Activated naive CD4-positive, alpha-beta T cell treated with anti-CD3 and anti-CD28 coated beads for 36 hours (primary cell): ENCODE measurements at places on chromosomes 6 and 20.

DNA sequence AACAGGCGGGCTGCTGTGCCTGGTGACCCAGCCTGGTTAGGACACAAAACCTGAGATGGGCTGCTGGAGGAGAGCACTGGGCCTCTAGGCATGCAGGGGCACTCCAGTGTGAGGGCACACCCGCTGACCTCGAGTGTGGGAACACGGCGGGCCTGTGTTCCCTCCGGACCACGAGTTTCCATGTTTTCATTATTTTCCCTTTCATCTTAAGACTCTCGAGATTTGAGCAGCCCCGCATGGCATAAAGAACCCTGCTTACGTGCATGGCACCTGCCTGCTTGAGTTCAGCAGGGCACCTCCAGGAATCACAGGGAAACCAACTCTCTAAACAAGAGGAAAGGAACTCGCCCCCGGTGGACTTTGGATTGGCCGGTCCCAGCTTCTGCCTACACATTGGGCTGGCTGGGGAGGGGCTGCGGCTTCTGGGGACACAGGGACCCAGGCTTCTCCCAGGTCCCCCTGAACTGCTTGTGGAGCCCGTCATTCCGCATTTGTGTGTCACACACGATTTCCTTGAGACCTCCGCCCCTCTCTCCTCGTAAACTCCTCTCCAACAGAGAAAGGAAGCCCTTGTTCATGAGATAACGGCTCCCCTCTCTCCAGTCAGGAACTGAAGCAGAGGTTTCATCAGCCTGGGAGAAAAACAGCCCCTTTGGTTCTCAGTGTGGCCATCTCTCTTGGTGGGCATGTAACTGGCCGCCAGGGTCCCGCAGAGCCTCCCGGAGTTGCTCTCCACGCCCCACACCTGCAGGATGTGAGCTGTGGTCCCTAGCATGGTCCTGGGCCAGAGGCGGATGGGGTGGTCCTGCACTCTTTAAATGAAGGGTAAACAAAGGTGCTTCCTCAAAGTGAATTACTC lies 181.8 kb downstream of the TTLL2 start:
- peaks cover 3% of the 10 kb centered on the region for H3K27me3 ChIP-seq
- no peak overlapping the region for H3K27ac ChIP-seq
- no peak for DNase-seq
- no peaks in the 10 kb centered on the region for H3K4me1 ChIP-seq
- no peak overlapping the region for H3K4me3 ChIP-seq
- no peaks in the 10 kb centered on the region for H3K36me3 ChIP-seq

GRCh38 chr6:51261691-51262090 lies 443.0 kb downstream of the TFAP2B start:
- no peaks in the 10 kb centered on the region for H3K4me1 ChIP-seq
- H3K4me3 ChIP-seq: no peak overlapping the region
- no peak overlapping the region for H3K27ac ChIP-seq
- H3K27me3 ChIP-seq: no peaks in the 10 kb centered on the region

DNA sequence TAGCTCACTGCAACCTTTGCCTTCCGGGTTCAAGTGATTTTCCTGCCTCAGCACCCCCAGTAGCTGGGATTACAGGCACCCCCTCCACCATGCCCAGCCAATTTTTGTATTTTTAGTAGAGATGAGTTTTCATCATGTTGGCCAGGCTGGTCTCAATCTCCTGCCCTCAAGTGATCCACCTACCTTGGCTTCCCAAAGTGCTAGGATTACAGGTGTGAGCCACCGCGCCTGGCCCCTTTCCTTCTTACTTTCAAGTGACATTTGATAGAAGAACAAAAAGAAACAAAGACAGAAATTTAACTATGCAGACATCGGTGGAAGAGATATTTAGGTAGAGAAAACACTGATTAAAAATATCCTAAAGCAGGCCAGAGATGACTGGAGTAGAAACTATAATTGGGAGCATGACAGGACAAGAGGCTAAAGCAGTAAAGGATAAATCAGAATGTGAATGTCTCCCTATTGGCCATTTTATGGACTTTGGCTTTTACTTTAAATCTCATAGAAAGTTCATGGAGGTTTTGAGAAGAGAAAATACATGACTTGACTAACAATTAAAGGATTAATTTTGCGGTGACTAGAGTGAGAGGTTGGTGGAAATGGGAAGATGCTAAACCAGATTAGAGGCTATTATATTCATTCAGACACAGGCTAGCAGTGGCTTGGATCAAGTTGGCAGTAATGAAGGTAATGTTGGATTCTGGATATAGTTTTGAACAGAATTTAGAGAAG lies 2.2 kb upstream of the EYS start:
- no peaks in the 10 kb centered on the region for H3K4me1 ChIP-seq
- DNase-seq: no peak
- no peak overlapping the region for H3K4me3 ChIP-seq
- H3K36me3 ChIP-seq: no peaks in the 10 kb centered on the region

- DNase-seq: no peak
- no peak overlapping the region for H3K27ac ChIP-seq
- H3K27me3 ChIP-seq: peaks cover 7% of the 10 kb centered on the region
- no peaks in the 10 kb centered on the region for H3K36me3 ChIP-seq
- H3K4me3 ChIP-seq: no peak overlapping the region
Measured at GRCh38 chr20:40650707-40651106, 38.3 kb downstream of the MAFB start.

- peaks cover 24% of the 10 kb centered on the region for H3K27me3 ChIP-seq
- peak; percentile 24 for DNase-seq
- peak overlapping the region; percentile 25 for H3K27ac ChIP-seq
- peak overlapping the region; percentile 26 for H3K4me3 ChIP-seq
Measured at GRCh38 chr6:38714239-38715015, 684 bp upstream of the DNAH8 start.

GRCh38 chr6:45009576-45009975 lies 318.6 kb upstream of the RUNX2 start:
- H3K27me3 ChIP-seq: no peaks in the 10 kb centered on the region
- H3K36me3 ChIP-seq: peaks cover 28% of the 10 kb centered on the region
- DNase-seq: no peak
- H3K27ac ChIP-seq: no peak overlapping the region

DNA sequence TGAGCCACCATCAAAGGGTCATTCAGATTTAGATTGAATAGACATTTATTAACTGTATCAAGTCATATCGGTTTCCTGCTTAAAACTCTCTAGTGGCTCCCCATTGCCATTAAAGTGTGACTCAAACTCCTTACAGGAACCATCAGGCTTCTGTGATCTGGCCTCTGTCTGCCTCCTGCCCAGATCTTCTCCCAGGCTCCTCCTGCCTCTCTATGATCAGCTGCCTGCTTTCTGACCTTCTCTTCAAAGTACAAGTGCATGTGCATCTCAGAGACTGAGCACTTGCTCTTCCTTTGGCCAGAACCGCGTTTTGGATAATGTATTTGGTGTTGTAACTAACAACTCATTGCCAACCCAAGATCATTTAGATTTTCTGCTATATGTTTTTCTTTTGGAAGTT lies 52.7 kb downstream of the IL20RA start:
- H3K27ac ChIP-seq: no peak overlapping the region
- H3K4me3 ChIP-seq: no peak overlapping the region
- no peak for DNase-seq

- H3K4me3 ChIP-seq: no peak overlapping the region
- H3K27ac ChIP-seq: no peak overlapping the region
- no peaks in the 10 kb centered on the region for H3K36me3 ChIP-seq
- no peak for DNase-seq
- no peaks in the 10 kb centered on the region for H3K27me3 ChIP-seq
Measured at GRCh38 chr6:44626616-44627015, 239.1 kb downstream of the CDC5L start.

- no peaks in the 10 kb centered on the region for H3K36me3 ChIP-seq
- H3K27me3 ChIP-seq: peaks cover 2% of the 10 kb centered on the region
- H3K27ac ChIP-seq: no peak overlapping the region
- no peak for DNase-seq
Measured at GRCh38 chr6:108730635-108731515, 117.3 kb upstream of the ARMC2 start.

DNA sequence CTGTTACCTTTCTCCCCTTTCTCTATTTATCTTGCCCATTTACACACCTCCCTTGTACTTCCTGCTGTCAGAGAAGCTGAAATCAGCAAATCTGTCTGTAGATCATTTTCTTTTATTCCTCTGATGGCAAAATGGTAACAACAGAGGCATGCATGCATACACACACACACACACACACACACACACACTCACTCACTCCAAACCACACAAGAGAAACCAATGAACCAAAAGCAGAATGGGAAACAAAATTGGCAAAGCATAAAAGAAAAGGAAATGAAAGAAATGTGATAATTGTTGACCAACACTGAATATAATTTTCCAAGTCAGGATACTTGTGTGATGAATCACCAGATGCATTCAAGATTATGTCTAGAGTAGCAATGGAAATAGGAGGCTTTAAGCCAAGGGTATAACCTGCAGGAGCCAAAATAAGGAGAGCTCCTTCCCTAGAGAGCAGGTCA lies 172.4 kb downstream of the PLCB4 start:
- H3K27ac ChIP-seq: no peak overlapping the region
- no peak for DNase-seq
- no peaks in the 10 kb centered on the region for H3K4me1 ChIP-seq
- H3K36me3 ChIP-seq: no peaks in the 10 kb centered on the region

DNA sequence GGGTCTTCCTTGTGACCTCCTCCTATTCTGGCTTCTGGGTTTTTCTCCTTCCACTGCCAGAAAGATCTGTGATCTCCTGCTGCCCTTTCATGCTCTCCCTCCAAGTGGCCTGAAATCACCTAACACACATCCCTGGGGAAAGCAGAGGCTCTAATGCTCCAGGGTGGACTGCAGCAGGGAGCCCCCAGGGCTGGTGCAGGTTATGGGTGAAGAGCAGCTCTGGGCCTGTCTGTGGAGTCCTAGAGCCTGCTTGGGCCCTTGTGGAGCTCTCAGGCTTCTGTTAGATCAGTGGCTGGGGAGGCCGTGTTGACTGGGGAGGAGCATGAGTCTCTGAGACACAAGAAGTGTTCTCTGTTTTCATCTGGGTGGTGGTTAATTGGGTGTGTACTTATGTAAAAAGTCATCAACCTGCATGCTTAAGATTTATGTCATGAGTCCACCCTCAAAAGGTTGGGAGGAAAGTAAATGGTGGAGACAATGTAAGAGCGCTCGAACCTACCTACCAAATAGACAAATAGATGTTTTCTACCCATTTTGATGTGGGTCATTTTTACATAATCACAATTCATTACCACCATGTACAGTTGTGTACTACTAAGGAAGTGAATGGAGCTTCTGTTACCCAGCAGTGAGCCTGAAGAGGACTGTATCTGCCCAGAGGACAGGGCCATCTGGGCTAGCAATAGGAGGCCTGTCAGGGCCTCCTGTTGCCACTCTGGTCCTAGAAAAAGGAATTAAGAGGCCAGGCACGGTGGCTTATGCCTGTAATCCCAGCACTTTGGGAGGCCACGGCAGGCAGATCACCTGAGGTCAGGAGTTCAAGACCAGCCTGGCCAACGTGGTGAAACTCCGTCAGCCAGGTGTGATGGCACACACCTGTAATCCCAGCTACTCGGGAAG lies 32.0 kb upstream of the RNF8 start:
- no peak overlapping the region for H3K4me3 ChIP-seq
- no peaks in the 10 kb centered on the region for H3K27me3 ChIP-seq
- DNase-seq: no peak
- peaks cover 2% of the 10 kb centered on the region for H3K36me3 ChIP-seq

GRCh38 chr20:35561671-35562070 lies 19.8 kb downstream of the ERGIC3 start:
- H3K4me3 ChIP-seq: no peak overlapping the region
- DNase-seq: no peak
- no peaks in the 10 kb centered on the region for H3K27me3 ChIP-seq
- peaks cover 5% of the 10 kb centered on the region for H3K36me3 ChIP-seq

GRCh38 chr20:49276961-49277785 lies 684 bp downstream of the ZNFX1 start:
- H3K36me3 ChIP-seq: peaks cover 60% of the 10 kb centered on the region
- no peaks in the 10 kb centered on the region for H3K27me3 ChIP-seq
- peak overlapping the region; percentile 99 for H3K4me3 ChIP-seq
- peaks cover 58% of the 10 kb centered on the region for H3K4me1 ChIP-seq

DNA sequence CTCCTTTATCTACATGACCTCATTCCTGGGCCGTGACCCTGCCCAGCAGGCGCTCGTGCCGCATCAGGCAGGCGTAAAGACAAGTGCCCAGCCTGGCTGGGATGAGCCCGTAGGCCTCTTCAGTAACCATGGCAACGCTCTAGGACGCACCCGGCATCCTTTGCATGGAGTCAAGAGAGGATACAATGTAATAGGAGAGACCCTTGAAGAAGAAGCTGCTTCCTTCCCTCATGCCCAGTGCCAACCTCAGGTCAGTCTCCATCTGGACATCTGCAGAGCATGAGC lies 5.0 kb upstream of the LSM14B start:
- no peak for DNase-seq
- H3K4me1 ChIP-seq: peaks cover 34% of the 10 kb centered on the region
- H3K27me3 ChIP-seq: no peaks in the 10 kb centered on the region
- no peak overlapping the region for H3K4me3 ChIP-seq

GRCh38 chr6:10170816-10171215 lies 244.1 kb downstream of the TFAP2A start:
- no peak for DNase-seq
- H3K27ac ChIP-seq: no peak overlapping the region
- H3K4me3 ChIP-seq: no peak overlapping the region
- no peaks in the 10 kb centered on the region for H3K4me1 ChIP-seq

GRCh38 chr6:131910956-131911355 lies 40.2 kb downstream of the CCN2 start:
- DNase-seq: no peak
- H3K36me3 ChIP-seq: no peaks in the 10 kb centered on the region
- H3K4me1 ChIP-seq: peaks cover 5% of the 10 kb centered on the region
- peaks cover 16% of the 10 kb centered on the region for H3K27me3 ChIP-seq
- H3K4me3 ChIP-seq: no peak overlapping the region

DNA sequence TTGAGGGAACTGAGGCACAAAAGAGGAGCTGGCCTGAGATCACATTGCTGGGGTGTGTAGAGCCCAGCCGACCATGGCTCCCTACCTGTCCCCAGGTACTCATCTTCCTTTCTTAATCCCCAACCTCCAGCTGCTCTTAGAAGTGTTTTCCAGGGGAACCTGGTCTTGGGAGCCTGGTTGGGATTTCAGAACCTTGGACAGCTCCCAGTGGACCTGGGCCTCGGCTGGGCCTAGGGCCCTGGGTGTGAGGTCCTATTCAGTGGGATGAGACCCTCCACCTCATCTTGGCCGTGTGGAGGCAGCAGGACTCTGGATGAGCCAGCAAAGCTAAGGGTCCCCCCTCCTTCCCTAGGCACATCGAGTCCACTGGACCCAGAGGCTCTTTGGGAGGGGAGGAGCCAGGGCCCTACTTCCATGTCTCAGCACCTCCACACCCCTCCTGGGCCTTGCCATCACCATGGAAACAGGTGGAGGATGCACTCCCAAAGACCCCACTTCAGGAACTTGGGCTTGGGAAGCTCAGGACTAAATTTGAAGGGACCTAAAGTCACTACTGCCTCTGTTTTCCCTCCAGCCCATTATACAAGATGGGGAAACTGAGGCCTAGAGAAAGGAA lies 38.5 kb downstream of the DLGAP4 start:
- no peak overlapping the region for H3K4me3 ChIP-seq
- peaks cover 2% of the 10 kb centered on the region for H3K4me1 ChIP-seq
- H3K36me3 ChIP-seq: no peaks in the 10 kb centered on the region

DNA sequence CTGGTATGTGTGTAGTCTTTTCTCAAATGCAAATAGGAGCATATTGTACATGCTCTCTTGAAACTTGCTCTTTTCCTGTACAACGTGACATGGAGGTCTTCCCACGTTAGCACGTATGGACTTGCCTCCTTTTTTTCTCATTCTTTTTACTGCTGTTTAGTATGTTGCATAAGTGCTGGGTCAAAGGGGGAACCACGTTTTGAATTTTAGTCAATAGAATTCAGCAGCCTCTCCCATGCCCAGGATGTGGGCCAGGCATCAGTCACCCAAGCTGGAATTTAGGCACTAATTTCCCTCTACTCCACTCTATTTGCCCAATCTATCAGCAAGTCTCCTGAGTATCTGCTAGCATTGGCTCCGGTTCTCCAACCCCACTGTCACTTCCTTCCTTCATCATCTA lies 41.5 kb upstream of the RNF24 start:
- no peak overlapping the region for H3K4me3 ChIP-seq
- no peaks in the 10 kb centered on the region for H3K27me3 ChIP-seq
- H3K27ac ChIP-seq: no peak overlapping the region
- H3K4me1 ChIP-seq: peaks cover 11% of the 10 kb centered on the region
- H3K36me3 ChIP-seq: no peaks in the 10 kb centered on the region
